Myocyte (in vitro differentiated cells): ENCODE measurements at places on chromosomes 5 and 9.

- DNase-seq, result peak; percentile 34
Observed at GRCh38 chr5:153490118-153491037, at the start of gene GRIA1. Gene GRIA1, plus strand, starts transcription at chr5:153490670.

- DNase-seq, result no peak
Observed at GRCh38 chr9:72458153-72458552, 63.3 kb upstream of the TMC1 start.

DNA sequence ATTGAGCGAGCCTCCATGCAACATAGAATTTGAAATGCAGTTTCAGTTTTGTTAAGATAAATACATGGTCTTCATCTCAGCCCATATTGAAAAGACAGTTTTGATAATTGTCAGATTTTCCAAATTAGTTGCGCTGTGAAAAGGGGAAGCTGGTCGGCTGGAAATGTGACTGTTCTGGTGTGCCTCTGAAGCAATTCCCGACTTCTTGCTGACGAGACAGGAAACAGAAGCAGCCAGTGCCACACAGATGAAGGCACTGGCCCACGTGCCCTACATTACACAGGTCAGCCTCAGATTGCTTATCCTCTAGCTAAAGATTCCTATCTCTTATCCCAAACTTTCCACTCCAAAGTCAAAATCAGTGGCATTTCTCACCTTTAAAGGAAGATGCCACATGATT lies 214.1 kb upstream of the TLE4 start:
- no peak for DNase-seq

GRCh38 chr9:108515856-108516255 lies 339.9 kb downstream of the ACTL7B start:
- no peak for DNase-seq

- peak; percentile 38 for DNase-seq
Observed at GRCh38 chr5:94793113-94793815, 174.8 kb downstream of the SLF1 start.
